ENCODE measurements at places on chromosomes 7 and 10.

DNA sequence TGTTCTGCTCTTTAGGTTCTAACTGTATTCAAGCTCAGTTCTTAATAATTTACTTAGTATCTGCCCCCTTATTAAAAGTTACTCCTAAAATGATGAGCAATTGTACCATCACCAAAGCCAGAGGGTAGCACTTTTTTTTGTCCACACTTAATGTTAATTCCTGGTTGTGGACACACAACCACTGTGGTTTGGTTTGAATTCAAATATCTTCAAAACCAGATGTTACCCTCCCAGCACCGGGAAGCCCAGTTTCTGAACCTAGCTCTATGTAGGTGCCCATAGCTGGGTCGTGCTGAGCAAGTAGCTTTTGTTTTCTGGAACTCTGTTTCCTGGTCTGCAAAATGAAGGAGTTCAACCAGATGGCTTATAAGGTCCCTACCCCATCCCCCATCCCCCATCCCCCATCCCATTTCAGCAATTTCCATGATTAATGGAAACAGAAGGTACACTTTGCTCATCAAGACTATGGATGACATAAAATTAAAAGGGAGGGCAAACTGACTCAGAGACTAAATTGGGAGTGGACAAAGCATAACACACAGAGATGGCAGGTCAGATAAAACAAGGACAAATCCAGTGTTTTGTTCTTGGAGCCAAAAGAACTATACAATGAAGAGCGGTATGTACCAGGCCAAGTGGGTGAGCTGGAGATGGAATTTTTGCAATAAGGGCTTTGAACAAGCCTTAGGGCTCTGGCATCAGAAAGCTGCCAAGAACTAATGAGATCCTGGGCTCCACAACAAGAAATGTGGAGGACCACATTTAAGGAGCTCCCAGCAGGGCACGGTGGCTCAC lies 56.7 kb downstream of the DLG5 start:
- DNase-seq, result no peak

DNA sequence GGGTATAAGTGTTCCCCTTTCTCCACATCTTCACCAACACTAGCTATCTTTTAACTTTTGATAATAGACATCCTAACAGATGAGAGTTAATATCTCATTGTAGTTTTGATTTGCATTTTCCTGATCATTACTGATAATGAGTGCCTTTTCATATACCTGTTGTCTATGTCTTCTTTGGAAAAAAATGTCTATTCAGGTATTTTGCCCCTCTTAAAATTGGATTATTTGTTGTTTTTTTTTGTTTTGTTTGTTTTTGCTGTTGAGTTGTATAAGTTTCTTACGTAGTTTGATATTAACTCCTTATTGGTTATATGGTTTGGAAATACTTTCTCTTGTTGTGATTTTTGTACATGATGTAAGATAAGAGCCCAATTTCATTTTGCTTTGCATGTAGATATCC lies 214.7 kb downstream of the MALRD1 start:
- no peak for DNase-seq

DNA sequence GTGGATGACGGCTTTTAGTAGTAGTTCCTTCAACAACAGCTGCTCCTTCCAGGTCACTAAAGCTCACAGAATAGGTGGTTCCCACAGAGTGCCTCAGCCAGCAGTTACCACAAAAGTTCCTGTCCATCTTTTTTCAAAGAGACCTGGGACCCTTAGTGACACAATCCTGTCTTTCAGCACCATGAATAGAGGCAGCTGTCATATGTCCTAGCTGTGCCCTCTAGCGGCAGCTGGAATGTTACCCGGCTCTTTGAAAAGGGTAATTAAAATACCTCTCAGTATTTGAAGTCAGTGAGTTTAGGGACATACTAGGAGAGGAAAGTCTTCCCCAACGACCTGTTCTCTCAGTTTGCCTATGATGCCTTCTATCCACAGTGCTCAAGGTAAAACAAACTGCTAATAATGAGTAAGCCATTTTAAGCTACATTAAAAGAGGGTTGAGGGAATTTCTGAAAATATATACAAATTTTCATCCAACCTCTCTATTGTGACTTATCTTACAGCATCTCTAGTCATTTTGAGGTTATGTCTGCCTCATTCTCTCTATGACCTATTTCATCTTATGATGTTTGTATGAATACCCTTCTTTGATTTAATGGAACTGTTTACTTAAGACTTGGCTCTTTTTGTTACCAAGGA lies 290.8 kb downstream of the NXPH1 start:
- DNase-seq, result peak; percentile 30

GRCh38 chr10:129949891-129950291 lies 14.2 kb downstream of the EBF3 start:
- DNase-seq, result no peak

GRCh38 chr7:37109843-37110242 lies 338.8 kb downstream of the ELMO1 start:
- no peak for DNase-seq

DNA sequence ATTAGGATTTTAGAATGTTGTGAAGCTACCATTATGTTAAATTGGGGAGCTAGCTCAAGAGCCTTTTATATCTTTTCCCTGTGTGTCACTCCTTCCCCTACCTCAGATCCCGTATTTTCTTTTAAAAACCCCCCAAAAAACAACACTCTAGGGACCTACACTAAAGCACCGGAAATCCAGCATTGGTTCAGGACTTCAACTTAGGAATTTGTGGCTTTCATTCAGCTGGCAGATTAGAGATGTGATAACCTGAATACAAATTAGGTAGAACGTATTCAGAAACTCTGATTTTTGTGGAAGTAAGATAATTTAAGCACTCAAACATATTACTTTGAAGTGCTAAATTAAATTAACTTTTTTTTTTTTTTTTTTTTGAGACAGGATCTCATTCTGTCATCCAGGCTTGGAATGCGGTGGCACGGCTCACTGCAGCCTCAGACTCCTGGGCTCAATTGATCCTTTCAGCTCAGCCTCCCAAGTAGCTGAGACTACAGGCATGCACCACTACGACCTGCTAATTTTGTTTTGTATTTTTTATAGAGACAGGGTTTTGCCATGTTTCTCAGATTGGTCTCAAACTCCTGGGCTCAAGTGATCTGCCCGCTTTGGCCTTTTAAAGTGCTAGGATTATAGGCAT lies 6.8 kb downstream of the TBC1D12 start:
- no peak for DNase-seq

DNA sequence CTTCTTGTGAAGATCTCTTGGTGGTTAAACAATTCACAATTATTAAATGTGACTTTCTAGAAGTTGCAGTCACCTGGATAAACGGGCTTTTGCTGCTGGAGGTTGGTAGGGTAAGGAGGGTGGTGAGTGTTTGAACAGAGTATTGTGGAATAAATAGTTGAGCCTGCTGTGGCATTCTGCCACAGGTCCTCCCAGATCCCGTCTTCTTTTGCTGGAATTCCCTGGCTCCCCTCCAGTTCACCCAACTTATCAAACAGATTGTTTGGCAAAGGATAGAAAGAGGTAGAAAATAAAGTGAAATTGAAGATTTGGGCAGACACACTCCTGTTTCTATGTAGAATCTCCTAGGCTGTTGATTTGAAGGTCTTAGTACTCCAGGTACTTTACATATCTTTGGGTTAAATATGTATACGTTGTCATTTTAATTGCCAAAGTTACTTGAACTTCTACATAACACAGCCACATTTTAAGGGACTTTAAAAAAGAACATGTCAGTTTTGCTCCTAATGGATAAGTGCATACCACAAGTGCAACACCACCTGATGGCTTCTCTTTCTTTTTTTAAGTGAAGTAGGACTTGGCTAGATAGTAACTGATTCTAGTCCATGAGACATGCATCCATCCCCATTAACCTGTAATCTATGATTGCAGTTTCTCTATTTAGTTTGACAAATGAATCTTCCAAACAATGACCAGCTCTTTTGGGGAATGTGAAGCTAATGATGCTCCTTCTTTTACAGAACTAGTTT lies 83.0 kb downstream of the ARL4A start:
- DNase-seq, result no peak

- no peak for DNase-seq
These were observed 242.6 kb upstream of the ZNF32 start for GRCh38 chr10:43891241-43891640.

GRCh38 chr7:157017603-157018327 lies 7.3 kb upstream of the MNX1 start:
- DNase-seq, result no peak

DNA sequence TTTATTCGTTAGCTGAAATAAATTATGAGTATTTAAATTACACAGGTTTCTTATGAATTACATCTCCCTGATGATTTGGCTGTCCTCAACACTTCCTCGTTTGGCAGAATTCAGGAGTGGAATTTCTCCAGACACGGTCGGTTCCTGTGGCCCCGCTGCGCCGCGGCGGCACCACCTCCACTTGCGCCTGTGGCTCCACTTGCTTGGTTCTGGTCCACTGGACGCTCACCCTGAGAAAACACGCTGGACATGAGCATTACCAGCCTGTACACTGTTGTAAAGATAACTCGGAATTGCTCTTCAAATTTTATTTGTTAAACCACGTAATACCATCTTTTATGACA lies 85.3 kb downstream of the ZNF33B start:
- DNase-seq, result no peak

DNA sequence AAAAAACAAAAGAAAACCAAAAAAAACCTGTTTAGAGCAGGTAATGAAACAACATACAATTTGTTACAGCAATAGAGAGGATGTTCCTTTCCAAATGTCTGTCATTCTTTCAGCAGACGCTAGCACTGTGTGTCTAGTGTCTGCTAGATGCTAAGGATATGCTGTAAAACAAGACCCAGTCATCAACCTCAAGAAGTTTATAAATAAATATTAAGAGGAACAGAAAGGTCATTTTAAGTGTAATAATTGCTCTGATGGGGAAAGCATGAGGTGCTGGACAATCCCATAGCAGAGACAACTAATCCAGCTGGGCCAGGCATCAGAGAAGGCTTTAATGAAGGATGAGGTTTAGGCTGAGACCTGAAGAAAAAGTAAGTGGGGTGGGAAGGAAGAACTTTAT lies 23.3 kb upstream of the ASCC1 start:
- no peak for DNase-seq

DNA sequence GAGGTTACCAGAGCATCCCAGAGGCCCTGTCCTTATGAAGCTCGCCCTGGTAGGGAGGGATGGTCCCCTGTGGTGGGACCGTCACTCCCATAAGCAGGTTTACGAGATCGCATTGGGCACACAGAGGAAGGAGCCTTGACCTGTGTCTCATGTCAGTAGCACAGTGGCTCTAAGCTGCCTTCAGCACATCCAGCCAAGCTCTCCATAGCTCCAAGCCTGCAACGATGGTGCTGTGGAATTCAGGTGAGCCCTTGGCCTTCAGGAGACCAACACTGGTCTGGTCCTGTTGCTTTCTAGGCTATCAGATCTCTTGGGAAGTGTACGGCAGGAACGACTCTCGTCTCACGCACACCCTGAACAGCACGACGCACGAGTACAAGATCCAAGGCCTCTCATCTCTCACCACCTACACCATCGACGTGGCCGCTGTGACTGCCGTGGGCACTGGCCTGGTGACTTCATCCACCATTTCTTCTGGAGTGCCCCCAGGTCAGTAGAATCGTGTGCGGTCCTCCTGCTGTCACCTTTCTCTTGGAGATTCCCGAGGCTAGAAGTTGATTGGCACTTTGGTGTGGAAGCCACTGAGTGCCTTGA lies 605.3 kb upstream of the FOXK1 start:
- no peak for DNase-seq

GRCh38 chr7:136640977-136641376 lies 227.5 kb upstream of the CHRM2 start:
- no peak for DNase-seq

GRCh38 chr7:144814299-144814698 lies 21.6 kb downstream of the TPK1 start:
- no peak for DNase-seq

DNA sequence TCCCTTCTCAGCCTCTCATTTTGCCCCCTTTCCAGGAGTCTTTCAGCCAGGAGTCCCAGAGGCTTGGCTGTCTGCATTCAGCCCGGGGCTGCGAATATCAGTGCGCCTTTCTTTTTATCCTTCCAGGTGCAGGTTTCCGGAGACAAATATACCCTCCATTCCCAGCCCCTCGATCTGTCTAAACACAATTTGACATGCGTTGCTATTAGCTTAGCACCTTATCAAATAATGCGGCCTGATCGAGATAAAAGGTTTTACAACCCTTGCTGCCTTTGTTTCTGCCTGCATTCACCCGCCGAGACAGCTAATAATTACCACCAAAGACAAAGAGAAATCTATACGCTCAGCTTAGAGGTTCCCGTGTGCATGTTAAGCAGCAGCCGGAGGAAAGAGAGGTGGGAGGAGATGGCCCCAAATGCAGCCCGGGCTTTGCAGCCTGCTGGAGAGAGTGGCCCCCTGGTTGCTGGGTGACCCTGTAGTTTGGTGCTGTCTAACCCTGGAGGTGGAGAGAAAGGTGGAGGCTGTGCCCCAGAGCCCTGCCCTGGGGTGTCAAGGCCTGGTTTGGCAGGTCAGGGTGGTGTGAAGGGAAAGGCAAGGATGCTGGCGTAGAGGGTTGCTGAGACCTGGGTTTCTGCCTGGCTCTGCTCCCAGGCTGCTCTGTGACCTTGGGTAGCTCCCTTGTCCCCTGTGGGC lies 185.3 kb downstream of the RPS24 start:
- no peak for DNase-seq

DNA sequence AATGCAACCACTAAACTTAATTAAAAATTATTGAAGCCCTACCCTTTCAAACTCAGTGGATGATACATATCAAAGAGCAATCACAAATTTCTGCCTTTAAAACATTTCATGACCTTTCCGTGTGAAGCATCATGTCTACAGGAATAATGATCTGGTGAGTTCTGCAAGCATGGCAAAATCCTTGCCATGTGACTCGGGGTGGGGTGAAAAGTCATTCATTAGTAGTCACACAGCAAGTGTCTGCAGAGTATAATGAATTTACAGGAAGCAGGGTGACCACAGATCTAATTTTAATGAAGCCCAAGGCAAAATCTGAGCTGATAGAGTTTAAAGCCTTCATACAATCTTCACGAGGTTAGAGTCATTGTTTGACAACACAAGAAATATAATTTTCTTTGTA lies 351.9 kb downstream of the THSD7A start:
- DNase-seq, result no peak

DNA sequence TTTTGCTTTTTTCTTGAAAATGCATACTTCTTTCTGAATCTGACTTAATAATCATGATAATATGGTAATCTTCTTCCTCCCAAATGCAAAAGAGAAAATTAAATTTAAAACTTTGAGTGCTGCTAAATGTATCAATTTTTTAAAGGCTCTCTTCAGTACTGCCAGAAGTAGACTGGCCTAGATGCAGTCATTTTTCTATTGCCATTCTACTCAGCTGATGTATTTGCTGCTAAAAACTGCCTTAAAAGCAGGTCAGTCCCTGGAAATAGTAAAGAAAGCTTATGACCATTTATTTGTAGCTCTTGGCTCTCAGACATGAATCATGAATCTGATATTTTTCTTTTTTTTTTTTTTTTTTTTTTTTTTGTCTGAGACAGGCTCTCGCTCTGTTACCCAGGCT lies 28.5 kb downstream of the NAPEPLD start:
- no peak for DNase-seq

- DNase-seq, result no peak
These were observed 99.1 kb downstream of the NRP1 start for GRCh38 chr10:33235251-33235884.

GRCh38 chr7:22400936-22401553 lies 44.1 kb upstream of the RAPGEF5 start:
- DNase-seq, result no peak

- no peak for DNase-seq
These were observed 8.8 kb downstream of the PFKP start for GRCh38 chr10:3076138-3076537.

Data from D721Med (cell line).